T-helper 2 cell (primary cell): ENCODE measurements at places on chromosomes 2 and 18.

- no peak for DNase-seq
Observed at GRCh38 chr2:8676921-8677645, 4.8 kb upstream of the ID2 start.

GRCh38 chr18:44518091-44518615 is 162.5 kb upstream of the SETBP1 start:
- DNase-seq = no peak

GRCh38 chr2:170361090-170361936 is 183.4 kb downstream of the MYO3B start:
- peak; percentile 86 for DNase-seq

DNA sequence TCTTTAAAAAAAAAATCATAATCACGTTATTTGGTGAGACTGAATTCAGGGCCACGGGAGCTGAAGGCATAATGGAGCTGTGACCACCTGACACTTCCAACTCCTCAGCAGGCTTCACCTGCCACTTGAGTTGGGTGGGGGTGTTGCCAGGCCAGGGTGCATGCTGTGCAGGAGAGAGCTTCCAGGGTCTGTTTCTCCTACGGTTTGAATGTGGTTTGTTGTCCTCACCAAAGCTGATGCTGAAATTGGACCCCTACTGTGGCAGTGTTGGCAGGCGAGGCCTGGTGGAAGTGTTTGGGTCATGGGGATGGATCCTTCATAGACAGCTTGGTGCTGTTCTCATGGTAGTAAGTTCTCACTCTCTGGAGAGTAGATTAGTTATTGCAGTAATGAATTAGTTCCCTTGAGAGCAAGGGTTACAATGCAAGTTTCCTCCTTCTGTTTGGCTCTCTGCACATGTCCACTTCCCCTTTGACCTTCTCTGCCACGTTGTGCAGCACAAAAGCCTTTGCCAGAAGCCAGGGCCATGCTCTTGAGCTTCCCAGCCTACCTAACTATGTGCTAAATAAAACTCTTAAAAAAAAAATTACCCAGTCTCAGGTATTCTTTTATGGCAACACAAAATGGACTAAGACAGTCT is 38.3 kb upstream of the ANKRD44 start:
- DNase-seq = no peak

GRCh38 chr2:50962731-50963130 is 69.2 kb downstream of the NRXN1 start:
- DNase-seq = no peak

GRCh38 chr2:16429431-16430145 is 236.0 kb downstream of the CYRIA start:
- no peak for DNase-seq

DNA sequence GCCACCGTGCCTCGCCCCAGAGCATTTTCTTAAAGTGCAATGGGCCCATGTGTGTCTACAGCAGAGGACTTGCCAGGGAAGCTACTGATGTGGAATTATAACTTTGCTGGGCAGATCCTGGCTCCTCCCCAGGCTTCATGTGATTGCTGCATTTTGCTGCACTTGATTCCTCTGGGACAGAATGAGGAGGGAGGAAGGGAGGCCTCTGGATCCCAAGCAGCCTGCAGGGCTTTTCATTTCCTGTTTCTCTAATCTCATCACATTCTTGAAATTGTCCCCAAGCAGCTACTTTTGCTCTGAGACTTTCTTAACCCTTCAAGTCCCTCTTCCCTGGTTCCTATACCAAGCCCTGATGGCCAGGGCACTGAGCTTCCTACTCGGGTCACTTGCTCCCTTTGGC is 134.4 kb upstream of the SEC11C start:
- DNase-seq = no peak

GRCh38 chr2:214575030-214575429 is 164.2 kb downstream of the VWC2L start:
- no peak for DNase-seq

DNA sequence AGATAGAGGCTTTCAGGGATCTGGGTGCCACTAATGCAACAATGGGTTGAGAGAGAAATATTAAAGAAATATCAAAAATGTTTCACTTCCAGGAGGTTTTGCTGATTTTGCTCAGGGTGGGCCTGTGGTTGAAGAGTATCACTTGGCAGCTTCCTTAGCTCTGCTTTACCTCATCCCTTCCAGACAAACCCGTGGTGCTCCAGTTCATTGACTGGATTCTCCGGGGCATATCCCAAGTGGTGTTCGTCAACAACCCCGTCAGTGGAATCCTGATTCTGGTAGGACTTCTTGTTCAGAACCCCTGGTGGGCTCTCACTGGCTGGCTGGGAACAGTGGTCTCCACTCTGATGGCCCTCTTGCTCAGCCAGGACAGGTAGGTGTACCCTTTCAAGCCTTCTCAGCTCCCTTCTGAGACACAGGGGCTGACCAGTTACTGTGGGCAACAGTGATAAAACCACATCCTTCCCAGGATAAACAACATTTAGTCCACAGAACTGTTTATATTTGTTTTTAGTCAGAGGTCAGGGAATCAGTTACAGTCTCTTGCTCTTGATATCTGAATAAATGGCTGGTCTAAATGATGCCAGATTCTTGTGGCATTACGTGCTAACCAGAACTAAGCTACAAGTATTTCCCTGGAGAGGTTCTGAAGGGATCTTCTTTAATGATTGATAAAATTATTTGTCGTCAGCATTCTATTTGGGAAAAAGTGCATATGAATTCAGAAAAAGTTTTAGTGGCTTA is 7.0 kb downstream of the SLC14A1 start:
- DNase-seq = no peak

- DNase-seq = no peak
Observed at GRCh38 chr2:134395779-134396178, 141.9 kb downstream of the MGAT5 start.

- DNase-seq = no peak
Observed at GRCh38 chr2:196225213-196225612, 53.8 kb upstream of the STK17B start.

- DNase-seq = no peak
Observed at GRCh38 chr2:218878926-218879761, 1.5 kb upstream of the WNT10A start.

DNA sequence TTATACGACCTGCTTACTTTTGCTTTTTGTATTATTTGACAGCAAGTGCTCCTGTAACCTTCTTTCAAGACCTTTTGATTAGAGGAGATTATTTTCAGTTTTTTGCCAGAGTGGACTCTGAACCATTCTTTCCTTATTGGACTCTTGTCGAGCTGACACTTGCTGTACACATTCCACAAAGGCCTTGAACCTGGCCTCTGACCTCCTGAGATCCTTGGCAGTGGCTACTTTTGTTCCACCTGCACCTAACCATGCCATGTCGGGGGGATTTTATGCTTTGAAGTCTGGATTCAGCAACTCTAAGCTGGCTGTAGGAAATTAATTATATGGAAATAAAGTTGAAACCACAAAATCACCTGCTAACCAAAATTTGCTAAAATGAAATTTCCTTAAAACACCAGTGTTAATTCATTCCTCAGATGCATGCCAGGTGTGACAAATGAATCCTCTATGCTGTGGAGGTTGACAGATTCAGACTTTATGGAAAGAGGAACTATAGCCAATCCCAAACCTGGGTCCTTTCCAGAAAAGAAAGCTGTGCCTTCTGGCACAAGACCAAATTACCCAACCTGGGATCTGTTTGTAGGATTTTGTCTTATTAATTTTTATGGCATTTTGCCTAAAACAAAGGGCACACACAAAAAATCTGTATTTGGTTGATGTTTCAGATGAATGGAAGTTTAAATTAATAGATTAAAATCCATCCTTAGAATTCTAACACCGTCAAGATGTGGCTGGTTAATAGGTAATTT is 110.4 kb downstream of the CDC42EP3 start:
- no peak for DNase-seq

DNA sequence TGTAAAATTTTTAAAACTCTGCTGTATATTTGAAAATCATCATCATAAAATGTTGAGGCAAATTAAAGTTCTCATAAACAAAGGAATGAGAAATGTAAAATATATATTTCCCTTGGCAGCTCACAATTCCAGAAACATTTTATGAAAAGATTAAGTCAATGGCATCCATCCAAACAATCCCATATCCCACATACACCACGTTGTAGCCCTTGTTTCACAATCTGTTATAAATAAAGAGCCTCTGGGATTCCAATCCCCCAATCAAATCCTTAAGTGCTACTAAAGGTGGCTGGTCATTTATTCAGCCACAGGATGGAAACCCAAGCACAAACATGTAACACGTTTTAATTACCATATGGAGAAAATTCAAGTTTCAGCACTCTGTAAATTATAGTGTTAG is 51.7 kb downstream of the GFPT1 start:
- DNase-seq = no peak

DNA sequence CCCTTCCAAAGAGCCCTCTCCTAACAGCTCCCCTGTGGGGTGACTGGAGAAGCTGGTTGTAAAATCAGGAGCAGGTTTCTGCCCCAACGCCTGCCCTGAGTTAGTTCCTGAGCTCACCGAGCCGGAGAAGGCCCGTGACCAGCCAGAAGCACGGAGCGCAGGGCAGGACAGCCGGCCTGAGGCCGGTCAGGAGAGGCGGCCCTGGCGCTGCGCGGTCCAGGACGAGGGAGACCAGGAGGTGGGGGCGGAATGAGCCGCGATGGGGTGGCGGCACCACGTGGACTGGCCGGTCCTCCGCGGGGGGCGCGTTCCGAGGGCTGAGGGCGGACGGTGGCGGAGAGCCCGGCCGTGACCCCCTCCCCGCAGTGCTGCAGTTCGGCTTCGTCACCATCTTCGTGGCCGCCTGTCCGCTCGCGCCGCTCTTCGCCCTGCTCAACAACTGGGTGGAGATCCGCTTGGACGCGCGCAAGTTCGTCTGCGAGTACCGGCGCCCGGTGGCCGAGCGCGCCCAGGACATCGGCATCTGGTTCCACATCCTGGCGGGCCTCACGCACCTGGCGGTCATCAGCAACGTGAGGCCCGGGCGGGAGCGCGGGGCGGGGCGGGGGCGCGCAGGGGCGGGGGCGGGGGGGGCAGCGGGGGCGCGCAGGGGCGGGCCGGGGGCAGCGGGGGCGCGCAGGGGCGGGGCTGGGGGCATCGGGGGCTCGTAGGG is 29.0 kb downstream of the ANO7 start:
- peak; percentile 19 for DNase-seq

GRCh38 chr2:81467096-81467495 is 1162.5 kb upstream of the LRRTM1 start:
- DNase-seq = no peak

GRCh38 chr18:74796841-74797576 is 199.3 kb downstream of the ZNF407 start:
- DNase-seq = no peak

DNA sequence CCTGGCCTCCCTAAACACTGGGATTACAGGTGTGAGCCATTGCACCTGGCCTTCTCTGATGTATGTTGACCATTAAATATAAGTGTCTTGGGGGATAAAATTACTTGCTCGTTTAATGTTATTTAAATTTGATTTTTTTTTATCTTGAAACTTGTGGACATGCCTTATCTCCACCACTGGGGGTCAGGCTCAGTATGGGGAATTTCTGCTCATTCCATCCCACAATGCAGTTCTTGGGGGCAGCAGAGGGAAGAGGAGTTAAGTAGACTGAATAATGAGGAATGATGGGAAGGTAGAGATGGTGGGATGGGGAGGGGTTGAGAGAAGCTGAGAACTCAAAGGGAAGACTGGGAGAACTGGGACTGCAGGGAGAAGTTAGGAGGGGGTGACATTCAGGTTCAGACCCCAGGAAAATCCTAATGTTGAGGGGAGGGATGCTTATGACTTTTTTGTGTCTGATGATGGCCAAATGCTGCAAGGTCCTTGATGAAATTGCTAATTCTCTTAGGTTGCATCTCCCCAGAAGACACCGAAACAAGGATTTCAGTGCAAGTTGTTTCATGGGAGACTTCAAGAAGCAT is 174.2 kb downstream of the MIB1 start:
- no peak for DNase-seq

DNA sequence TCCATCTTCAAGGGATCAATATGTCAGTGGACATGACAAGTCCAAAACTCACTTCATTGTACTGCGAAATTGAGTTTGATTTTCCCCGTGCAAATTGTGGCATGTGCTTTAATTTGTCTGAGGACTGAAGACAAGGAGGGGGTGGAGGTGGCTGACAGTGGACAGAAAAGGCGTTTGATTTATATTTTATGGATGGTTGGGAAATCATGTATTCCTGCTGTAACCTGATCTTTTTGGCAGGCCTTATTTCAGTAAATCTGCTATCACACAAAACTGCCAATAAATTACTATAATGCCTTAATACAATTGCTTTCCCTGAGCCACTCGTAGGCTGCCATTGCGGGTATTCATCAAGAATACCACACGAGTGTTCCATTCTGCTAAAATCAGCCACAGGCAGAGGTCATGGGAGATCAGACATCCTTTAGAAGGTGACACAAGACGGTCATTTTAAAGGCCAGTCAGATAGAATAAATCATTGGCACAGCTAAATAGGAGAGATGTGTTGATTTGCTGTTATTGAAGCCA is 720.5 kb downstream of the MBD2 start:
- no peak for DNase-seq

GRCh38 chr2:135093193-135093592 is 41.1 kb downstream of the RAB3GAP1 start:
- no peak for DNase-seq

GRCh38 chr18:55605733-55606338 is 17.8 kb upstream of the TCF4 start:
- DNase-seq = no peak

- DNase-seq = no peak
Observed at GRCh38 chr18:62751341-62751821, 36.0 kb downstream of the PHLPP1 start.

- no peak for DNase-seq
Observed at GRCh38 chr2:219569041-219569440, 2.3 kb downstream of the OBSL1 start.

- no peak for DNase-seq
Observed at GRCh38 chr2:231541645-231542044, 11.4 kb upstream of the NMUR1 start.

- DNase-seq = no peak
Observed at GRCh38 chr2:220887271-220887870, 684.7 kb downstream of the EPHA4 start.

DNA sequence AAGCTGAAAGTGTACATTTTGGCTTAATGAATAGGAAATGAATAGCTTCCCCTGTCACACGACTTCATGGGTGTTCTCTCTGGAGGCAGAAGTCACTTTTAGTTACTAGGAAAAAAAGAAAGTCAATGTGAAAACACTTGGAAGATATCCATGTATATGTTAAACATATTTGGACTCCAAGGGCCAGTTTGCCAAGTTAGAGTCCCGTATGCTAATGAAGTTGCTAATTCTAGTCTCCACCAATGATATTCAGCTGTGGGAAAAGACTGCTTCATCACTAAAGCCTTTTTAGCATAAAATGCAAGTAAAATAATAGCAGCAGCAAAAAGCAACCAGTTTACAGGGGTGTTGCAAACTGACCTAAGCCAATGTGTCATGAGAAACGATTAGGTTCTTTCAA is 108.7 kb downstream of the PLCL1 start:
- DNase-seq = no peak

DNA sequence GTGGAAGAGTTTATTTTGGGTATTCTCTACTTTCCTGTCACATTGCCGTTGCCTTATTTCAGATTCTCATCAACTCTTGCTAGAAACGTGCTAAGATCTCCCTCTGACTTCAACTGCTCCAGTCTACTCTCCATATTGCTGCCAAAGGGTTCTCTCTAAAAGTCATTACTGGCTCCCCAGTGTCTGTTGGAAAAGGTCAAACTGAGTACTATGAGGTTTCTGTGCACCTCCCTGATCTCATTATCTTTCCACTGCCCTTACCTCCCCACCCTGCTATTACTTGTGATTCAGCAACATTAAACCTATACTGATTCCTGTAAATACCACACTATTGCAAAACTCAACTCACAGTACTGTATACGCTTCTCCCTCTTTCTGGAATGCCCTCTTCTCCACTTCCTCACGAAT is 1.9 kb upstream of the KRCC1 start:
- no peak for DNase-seq

GRCh38 chr2:209458008-209458979 is 34.4 kb downstream of the MAP2 start:
- DNase-seq = no peak
